Stimulated activated CD8-positive, alpha-beta memory T cell treated with anti-CD3 and anti-CD28 coated beads, Interleukin-7, amount 100 ng/mL, for 24 hours (primary cell): ENCODE measurements at places on chromosomes 5 and 9.

DNA sequence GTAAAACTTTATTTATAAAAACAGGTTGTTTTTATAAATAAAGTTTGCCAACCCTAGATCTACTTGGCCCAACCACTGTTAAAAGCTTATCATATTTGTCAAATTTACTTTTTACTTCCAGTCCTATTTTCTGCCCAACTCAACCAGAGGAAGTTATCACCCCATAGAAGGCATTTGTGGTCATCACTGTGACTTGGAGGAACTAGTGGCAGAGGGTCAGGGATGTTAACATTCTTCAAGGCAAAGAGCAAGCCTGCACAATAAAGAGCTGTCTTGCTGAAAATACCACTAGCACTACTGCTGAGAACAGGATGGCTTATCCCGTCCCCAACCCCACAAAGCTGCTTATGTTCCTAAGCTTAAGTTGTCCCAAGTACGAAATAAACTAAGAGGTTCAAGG lies 22.3 kb downstream of the TTC33 start:
- no peak for DNase-seq

DNA sequence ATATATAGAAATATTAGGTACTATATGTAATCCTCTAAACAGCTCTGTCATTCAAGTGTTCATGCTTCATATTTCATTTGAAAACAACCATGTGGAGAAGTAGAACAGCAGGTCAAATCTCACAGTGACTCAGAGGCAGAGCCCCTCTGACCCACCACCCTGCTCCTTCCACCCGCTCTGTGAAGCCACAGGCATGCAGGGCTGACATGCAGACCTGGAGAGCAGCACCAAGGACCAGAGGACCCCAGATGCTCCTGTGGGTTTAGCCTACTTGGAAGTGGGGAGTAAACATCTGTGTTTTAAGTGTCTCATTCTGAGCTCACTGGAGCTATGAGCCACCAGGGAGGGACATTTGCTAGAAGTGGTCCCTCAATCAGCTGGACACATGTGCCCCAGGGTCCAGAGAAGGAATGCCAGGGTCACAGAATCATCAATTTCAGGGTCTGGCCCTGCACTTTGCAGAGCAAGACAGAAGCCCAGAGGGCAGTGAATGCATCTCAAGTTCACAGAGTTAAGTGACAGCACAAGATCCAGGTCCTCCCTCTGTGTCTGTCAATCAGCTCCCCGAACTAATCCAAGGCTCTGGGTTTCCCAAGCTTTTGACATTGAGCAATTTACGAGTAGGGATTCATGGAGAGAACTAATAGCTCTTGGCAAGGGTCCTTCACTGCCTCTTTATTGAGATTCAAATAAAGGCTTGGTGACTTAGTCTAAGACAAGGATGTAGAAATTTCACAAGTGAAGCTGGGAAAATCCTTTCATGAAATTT lies 441.1 kb downstream of the SEMA5A start:
- no peak for DNase-seq

DNA sequence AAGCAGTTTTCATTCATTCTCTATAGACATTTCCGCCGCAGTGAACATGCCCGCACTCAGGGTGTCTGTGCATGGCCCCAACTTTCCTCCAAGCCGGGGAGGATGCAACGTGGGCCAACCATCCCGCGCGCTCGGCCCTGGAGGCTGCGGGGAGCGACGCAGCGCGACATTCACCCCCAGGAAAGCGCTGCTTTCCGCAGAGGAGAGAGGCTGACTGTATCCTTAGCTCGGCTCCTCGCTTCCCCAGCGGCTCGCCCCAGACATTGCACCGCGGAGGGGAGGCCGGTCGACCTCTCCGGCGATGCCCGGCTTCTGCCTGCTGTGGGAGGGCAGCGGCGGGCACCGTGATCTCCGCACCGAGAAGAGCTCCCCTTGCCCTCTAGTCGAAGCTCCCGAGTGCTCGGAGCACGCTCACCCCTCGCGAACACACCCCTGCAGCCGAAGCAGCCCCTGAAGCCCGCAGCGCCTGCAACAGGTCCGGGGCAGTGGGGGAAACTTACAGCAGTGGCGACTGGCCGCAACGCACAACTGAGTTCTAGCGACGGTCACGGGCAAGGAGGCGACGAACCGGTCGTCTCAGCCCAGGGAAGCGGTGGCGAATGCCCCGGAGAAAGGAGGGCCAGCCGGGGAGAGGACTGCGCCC lies 600 bp downstream of the ENC1 start:
- no peak for DNase-seq

DNA sequence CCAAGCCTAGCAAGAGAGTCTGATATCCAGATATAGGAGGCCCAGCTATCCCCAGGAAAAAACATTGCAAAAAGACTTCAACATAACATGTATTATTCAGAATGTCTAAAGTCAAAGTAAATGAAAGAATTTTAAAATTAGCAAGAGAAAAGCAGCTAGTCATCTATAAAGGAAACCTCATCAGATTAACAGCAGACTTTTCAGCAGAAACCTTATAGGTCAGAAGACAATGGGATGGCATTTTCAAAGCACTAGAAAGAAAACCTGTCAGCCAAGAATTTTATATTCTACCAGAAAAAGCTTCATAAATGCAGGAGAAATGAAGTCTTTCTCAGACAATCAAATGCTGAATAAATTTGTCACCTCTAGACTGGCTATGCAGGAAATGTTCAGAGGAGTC lies 9.9 kb downstream of the OR1L3 start:
- no peak for DNase-seq

DNA sequence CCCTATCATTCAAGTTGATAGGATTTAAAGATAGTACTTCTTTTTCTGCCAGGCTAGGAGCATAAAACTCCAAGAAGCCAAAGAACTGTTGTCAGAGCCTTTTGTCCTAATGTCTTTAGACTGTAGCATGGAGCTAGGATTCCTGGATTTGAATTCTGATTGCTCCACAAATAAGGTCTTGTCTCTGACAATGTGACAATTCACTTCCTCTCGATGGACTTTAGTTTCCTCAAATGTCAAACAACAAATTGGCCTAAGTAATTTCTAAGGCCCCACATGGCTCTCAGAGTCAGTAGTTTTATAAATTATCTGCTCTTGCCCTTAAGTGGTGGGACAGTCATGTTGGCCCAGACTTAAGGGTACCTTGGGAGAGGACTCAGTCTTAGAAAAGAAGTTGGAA lies 36.7 kb downstream of the RFK start:
- no peak for DNase-seq

- no peak for DNase-seq
These were observed 84.6 kb downstream of the SLC44A1 start for GRCh38 chr9:105328872-105329718.

DNA sequence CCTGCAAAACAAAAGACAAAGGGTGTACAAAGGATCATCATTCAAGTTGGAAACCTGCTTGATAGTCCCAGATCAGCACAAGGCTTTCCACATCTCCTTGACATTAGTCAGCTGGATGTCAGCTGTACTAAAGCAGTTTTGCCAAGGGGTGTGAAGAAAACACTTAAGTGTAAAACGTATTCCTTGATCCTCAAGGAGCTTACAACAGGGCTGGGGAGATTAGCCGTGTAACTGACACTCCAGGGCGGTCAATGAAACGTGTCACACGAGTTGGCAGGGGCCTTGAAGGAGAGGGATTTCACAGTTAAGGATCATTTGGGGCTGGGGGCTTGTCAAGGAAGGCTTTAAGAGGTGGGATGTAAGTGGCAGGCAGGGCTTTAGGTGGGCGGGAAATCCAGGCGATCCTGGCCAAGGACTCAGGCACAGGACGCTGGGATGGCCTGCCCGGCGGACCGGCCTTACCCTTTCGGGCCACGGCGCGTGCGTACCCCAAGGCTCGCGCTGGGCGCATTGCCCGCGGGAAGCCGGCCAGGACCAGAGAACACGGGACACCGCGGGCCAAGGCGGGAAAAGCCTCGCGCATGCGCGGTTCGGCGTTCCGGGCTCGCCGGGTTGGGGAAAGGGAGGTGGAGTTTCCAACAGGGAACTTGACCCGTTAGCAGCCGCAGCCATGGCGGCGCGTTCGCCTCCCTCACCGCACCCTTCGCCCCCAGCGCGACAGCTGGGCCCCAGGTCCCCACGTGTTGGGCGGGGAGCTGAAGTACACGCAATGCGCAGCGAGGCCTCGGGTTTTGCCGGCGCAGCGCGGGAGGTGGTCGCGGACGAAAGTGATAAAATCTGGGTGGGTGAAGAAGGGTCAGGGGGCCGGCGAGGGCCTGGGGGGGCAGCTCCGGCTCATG lies at the start of gene CNTLN:
Gene CNTLN (plus strand): TSS at position 645 of the 899 bp plus-strand sequence. CDS start 26 bp downstream, at position 671.
- DNase-seq, result peak; percentile 51

GRCh38 chr9:1353291-1353690 lies 303.1 kb downstream of the DMRT2 start:
- DNase-seq, result no peak

GRCh38 chr5:109416882-109417281 lies 7.1 kb upstream of the PJA2 start:
- no peak for DNase-seq

- no peak for DNase-seq
These were observed 200.3 kb downstream of the TLE1 start for GRCh38 chr9:81489046-81489445.

GRCh38 chr9:114035221-114035844 lies 42.8 kb downstream of the AMBP start:
- DNase-seq, result no peak
